ENCODE measurements at places on chromosomes 6 and 20.

- DNase-seq = peak; percentile 49
These were observed 19.2 kb downstream of the PRND start for GRCh38 chr20:4740774-4741431.

- no peak for DNase-seq
These were observed 1.4 kb downstream of the GLO1 start for GRCh38 chr6:38701551-38701950.

- no peak for DNase-seq
These were observed 37.7 kb downstream of the MAP3K4 start for GRCh38 chr6:161029195-161029809.

DNA sequence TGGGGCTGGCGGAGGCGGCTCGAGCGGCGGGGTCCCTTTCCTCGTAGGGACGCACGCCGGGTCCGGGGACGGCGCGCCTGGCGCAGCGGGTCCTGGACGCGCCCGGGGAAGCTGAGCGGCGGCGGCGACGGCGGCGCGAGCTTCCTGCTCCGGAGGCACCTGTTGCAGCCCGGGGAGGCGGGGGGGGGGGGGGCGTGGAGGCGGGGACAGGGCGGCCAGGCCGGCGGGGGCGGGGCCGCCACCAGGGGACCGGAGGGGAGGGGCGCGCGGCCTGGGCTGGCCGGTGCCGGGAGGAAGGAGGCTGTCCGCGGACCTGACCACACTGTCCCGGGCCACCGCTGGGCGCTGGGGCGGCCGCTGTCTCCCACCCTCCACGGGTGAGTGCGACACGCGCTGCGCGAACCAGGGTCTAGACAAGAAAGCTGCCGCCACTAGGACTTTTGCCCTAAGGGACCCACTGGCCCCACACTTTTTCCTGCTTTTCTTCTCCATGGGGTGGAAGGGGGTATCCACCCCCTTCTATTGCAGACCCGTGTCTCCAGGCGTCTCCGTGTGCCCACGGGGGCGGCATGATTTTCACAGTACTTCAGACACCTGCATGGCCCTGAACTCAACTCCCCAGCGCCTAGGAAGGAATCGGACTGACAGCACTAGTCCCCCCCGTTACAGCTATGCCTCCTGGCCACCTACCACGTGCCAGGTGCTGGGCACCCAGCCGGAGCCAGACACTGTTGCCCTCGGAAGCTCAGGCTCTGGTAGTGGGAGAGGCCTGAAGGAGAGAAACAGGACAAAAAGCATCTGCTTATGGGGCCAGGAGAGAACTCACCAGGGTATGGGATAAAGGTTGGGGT, at the start of gene NFATC2:
NFATC2 (minus strand) TSS at position 149 of the 851 bp plus-strand sequence. CDS start 220 bp downstream, outside the sequence.
- no peak for DNase-seq

DNA sequence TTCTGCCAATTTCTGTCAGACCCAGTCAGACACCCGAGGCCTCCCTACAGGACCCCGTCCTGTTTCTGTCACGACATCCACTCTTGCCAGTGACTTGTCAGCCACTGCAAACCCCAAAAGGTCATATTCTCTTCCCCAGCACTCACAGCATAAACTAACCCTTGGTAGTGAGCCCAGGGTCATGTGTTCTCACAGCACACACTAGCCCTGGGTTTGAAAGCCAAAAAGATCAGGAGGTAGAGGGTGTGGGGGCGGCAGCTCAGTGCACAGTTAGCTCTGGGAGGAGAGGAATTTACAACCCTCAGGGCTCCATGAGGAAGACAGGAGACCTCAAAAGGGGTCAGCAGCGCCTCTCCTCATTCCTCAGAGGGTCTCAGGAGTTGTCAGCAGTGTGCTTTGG, 9.9 kb upstream of the SNX9 start:
- no peak for DNase-seq

GRCh38 chr6:75550544-75551167, 51.0 kb upstream of the SENP6 start:
- no peak for DNase-seq

- peak; percentile 74 for DNase-seq
These were observed 14.3 kb downstream of the PSMB9 start for GRCh38 chr6:32868257-32868788.

DNA sequence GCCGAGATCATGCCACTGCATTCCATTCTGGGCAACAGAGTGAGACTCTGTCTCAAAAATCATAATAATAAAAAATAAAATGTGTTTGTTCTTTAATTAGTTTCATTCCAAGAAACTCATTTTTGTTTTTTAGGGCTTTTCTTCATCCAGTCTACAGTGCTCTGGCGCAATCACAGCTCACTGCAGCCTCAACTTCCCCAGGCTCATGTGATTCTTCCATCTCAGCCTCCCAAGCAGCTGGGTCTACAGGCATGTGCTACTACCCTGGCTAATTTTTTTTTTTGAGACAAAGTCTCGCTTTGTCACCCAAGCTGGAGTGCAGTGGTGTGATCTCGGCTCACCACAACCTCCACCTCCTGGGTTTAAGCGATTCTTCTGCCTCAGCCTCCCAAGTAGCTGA, 143.6 kb upstream of the JARID2 start:
- DNase-seq = no peak

DNA sequence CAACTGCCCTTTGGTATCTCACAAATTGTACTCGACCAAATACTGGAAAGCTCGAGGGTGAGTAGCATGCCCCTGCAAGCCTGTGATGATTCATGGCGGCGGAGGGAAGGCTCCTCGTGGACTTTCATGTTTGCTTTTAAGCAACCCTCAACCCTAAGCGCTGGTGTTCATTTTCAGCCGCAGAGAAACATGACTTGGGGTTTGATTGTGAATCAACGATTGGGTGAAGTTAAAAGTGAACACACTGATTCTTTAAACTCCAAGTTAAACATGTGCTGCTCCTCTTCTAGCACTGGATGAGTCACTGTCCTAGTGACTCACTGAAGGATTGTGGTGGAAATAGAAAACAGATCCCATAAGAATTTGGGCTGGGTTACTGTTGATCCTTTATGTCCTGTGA, 8.3 kb downstream of the CD109 start:
- no peak for DNase-seq

- no peak for DNase-seq
These were observed 232.8 kb downstream of the DOK5 start for GRCh38 chr20:54708229-54708628.

GRCh38 chr6:35302604-35303241, 5.1 kb downstream of the DEF6 start:
- peak; percentile 85 for DNase-seq

DNA sequence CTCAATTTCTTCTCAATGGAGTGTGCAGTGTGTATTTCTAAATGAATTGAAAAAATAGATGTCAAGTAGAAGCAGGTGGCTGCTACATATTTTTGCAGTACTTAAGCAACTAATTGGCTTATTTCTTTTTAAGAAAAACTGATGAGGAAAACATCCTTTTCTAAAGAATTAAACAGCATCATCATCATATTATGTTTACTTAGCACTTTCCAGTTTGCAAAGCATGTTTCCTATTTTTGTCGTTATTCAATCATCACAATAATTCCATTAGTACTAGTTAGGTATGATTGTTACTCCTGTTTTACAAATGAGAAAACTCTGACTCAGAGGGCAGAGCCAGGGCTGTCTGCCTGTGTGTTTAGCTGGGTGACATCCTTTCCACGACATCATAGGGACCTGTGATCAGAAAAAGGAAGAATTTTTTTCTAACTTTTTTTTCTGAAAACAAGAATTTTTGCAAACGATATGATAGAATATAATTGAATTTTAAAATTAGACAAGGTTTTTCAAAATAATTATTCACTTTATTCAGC, 22.7 kb upstream of the BMP6 start:
- no peak for DNase-seq

- DNase-seq = no peak
These were observed 74.1 kb upstream of the TCF21 start for GRCh38 chr6:133814797-133815196.
